ENCODE measurements at places on chromosomes 3 and 15.

DNA sequence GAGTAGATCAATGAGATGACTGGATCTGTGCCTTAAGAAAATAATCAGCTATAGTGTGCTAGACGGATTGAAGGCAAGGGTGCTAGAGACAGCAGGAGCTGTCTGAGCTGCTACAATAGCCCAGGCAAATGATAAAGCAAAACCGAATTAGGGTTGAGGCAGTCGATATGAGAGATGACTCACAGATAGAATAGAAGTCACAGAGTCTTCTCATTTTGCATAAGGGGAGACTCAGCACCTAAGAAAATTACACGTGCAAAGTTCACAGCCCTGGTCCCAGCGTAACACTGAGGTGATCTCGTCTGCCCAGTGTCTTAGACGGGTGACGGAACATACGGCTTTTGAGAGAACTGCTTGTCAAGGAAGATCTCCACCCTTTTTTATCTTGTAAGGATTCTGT, 11.6 kb downstream of the LPP start:
- no peak for DNase-seq

- no peak for DNase-seq
Observed at GRCh38 chr3:147589016-147589415, 179.9 kb downstream of the ZIC1 start.

- no peak for DNase-seq
Observed at GRCh38 chr3:120064641-120065040, 29.6 kb downstream of the GSK3B start.

DNA sequence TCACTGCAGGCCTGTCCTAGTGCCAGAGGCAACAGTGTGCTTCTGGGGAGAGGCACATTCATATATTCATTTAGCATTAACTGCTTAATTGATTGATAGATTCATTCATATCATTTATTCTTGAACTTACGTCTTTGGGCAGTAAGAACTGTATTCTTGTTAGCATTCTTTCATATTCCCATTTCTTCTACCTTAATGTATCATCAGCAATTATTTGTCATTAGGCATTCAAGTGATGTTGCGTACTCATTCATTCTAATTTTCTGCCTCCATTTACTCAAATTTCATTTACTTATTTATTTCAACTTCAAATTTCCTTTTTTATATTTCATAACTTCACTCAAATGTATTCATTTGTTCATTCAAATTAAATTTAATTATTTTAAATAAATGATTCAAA, 31.5 kb upstream of the CCR4 start:
- no peak for DNase-seq

DNA sequence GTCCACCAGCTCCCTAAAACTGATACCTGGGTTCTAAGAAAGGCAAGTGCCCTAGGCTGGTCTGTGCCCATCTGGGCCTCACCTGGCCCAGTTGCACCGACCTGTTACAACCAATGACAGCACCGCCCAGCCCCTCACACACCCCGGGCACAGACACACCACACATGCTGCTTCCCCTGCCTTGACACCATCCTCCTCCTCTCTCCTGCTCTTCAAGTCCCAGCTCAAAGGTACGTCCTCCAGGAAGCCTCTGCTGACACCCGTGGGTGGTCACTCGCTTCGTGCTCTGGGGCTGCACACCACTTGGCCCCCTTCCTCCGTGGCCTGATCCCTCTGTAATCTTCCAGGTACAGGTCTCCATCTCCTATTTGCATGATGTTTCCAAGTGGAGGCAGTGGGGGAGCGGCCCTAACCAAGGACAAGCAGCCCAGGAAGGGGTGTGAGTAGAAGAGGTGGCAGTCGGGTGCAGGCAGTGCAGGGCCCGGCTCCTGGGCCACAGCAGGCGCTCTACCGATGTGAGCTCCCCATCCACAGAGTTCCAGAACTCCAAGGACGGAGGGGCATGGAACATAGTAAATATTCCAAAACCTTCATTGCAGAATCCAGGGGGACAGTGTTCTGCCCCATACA, 144.6 kb downstream of the NUP210 start:
- DNase-seq: no peak

DNA sequence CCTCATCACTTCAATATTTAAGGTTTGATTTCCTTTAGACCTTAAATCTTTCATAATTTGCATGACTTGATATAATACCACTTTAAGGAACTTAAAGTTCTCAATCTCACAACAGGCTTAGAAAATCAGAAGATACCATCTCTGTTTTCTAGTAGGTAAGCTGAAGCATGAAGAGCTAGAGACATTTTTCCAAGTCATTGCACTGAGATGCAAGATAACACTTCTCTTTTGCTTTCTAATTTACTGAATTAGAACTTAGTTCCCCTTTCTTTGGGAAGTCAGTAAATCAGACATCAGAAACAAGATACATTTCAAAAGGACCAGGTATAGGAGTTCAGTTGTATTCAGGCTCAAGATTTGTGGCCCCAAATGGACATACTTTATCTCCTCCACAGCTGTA, 79.7 kb downstream of the DZIP3 start:
- no peak for DNase-seq

DNA sequence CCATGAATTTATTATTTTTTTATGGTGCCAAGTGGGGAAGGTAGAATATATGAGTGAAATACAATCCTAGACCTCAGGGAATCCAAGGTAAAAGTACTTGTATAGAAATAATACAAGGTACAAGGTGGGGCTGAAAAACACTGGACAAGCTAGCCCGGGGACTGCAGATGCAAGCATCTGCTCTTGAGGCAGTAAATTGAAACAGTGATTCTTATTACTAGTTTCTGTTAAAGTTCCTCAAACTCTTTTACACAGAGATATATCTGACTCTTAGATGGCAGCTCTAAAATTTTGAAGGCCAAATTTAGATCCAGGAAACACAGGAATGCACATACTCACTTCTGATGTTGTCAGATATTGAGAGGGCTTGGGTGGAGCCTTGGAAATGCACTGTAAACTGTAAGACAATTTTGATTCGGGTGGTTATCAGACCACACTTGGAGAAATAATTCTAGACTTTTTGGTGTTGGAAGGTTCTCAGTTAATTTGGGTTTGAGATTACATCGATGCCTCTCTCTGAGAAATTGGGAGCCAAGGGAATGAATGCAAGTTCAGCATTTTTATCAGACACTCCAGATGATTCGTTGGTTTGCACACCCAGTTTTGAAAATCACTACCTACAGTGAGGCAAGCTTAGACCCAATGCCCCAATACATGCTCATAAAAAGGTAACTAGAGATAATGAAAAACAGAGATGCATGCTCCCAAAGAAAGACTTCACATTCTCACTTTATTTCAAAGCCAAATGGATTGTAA, 7.3 kb downstream of the TP63 start:
- DNase-seq: no peak

DNA sequence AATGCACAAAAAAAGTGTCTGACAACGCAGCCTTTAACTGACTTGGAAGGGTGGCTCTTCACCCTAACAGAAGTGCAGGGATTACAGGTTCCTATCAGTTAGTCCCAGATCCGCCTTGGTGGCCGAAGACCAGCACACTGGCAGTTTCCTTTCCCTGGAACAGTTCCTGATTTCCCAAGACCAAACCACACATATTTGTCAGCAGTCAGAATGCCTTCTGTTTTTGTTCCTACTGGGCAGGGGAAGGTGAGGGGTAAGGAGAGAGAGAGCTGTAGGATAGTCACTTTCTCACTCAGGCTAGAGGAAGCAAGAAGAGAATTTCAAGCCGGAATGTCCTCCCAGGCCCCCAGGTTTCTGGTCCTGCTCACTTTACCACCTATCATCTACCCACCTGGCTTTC, 9.2 kb downstream of the CXCR6 start:
- DNase-seq: no peak

DNA sequence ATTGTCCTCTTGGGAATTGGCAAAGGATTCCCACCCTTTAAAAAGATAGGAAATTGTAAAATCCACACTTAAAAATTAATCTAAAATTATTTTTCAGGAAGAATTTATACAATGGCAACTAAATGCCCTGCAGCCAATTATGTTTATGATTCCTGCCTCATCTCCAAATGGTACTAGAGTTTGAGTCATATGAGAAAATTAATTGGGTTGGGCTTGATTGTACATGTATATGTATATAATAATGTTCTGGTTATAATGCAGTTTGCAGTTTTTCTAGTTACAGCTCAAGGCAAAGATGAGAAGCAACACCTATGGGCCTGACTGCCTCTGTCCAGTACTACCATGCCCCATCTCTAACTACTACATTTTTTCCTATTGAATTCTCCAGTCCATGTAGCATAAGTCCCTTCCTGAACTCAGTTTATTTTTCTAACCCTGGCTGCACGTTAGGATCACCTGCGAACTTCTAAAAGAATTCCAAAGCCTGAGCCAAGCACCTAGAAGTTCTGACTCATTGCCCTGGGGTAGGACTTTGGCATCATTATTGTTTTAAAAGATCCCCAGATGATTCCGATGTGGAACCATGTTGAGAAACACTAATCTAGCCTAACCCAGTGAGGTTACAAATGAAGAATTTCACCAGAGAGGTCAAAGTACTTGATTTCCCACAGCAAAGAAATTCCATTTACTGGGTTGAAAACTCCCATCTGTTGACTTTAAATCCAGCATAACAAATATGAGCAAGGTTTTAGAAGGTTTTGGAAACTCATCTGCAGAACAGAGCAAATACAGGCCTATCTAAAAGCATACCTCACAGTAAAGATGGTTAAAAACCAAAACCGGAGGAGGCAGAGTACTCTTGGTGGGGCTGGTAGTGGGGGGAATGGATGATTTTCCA, 19.4 kb downstream of the TGFBR2 start:
- DNase-seq: no peak

DNA sequence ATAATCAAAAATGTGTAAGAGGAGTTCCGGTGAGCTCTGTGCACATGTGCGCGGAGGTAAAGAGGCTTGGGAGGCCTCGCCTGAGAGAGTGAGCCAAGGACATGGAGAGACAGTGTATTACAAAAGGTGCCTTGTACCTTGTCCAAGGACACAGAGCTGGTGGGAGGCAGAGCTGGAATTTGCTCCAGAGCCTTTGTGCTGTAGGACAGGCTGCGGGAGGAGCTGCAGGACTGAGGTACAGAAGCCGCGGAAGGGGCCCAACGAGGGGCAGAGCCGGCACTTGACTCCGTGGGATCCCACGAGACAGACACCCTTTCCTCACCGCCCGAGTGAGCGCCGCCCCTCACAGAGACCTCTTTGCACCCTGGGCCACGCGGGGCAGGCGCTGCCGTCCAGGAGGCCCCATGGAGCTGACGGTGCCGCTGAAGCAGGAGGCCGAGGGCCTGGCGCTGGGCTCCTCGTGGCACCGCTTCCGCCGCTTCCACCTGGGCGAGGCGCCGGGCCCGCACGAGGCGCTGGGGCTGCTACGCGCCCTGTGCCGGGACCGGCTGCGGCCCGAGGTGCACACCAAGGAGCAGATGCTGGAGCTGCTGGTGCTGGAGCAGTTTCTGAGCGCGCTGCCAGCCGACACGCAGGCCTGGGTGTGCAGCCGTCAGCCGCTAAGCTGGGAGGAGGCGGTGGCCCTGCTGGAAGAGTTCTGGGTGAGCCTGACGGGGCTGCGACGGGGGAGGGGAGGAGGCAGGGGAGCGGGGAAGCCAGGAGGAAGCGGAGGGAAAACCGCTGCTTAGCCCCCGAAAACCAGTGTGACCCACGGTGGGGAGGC, 68.7 kb downstream of the SLTM start:
- no peak for DNase-seq

DNA sequence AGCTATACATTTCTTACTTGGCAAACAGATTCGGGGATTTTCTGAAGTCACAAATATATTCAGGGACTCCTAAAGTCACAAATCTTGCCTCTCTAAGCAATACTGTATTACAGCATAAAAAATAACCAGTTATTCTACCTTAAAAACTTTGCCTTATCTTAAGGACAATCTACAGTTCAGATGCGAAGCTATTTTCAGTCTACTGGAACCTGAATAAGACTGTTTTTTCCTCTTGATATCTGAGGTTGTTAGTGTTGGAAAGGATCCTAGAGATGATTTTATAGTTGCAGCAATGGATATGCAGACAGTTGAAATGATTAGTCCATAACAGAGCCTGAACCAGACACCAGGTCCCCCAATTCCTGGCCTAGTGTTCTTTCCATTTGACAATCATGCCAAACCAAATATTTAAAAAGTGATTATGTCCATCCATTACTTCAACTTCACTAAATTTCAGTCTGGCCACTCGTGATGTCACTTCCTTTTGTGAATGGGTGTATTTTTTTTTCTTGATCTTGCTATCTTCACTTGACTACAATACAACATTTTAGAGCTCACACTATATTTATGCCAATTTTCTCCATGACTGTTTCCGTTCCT, 1.8 kb downstream of the HDGFL3 start:
- DNase-seq: no peak

DNA sequence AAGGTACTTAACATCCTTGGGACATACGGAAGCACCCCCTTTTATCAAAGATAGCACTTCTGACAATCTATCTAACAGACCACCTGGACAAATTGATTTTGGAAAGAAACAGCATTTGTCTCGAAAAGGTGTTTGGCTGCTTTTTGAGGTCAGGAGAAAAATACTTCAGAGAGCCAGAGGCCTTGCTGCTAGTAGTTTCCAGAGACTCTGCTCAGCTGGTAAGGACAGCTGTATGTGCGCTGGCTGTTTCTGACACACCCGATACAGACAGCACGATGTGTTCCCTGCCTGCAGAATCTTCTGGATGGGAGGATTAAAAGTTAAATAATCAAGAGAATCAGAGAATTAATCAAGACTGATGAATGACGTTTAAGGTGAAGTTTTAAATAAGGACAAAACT, 15.6 kb upstream of the GYG1 start:
- DNase-seq: no peak

DNA sequence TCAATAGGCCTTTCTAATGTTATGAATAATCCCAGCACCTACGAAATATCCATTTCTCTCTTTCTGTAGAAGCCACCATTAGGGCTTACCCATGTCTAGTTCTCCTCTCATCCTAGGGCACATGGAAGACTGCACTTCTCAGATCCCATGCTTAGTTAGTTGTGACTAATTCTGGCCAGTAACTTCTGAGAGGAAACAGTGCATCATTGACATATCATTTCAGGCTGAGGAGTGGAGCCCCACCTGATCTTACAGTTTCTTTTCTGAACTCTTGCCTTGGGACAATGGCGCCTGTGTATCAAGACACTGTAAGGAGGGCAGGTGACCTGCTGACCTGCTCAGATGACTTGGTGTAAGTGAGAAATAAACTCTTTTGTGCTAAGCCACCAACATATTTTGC, 39.4 kb upstream of the TBL1XR1 start:
- no peak for DNase-seq

GRCh38 chr3:177080122-177080521, 117.2 kb downstream of the TBL1XR1 start:
- no peak for DNase-seq

DNA sequence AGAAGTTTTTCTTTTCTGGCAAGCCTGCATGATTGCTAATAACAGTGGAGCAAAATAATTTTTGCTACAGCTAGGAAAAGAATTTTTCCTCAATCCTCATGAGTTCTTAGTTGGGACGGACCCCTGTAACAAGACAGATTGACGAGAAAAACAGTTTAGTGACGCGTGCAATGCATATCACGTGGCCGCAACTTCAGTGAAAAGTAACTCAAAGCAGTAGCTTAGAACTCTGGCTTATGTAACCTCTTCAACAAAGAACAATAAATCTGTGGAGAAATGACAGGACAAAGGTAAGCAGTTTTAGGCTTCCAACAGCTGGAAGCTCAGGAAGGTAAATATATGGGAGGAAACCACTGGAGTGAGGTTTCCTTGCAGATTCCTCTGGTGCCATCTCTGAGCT, 19.7 kb downstream of the FAM107A start:
- no peak for DNase-seq
